ENCODE measurements at places on chromosomes 3 and 15.

GRCh38 chr3:95511828-95512227, 1302.6 kb upstream of the EPHA6 start:
- H3K36me3 ChIP-seq, result no peaks in the 10 kb centered on the region
- no peak for DNase-seq
- H3K27ac ChIP-seq, result no peak overlapping the region
- H3K4me1 ChIP-seq, result no peaks in the 10 kb centered on the region
- no peak overlapping the region for H3K4me3 ChIP-seq

DNA sequence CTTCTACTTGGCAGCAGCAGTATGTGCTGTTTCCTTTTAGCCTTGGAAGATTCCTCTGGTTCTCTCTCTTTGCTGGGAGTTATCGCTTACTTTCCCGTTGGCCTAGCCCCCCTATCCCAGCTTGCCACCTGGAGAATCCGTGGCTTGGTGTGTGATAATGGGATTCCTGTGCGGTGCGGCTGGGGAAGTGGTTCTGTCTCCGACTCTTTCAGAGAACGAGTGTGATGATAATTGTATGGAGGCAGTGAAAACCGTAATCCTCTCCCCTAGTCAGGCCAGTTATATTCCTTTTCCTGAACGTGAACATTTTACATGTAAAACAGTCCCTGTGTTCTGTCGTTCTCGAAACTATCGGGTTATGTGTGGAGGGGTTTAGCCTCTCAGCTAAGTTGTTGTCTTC, 300.1 kb upstream of the C2CD4B start:
- H3K4me3 ChIP-seq, result no peak overlapping the region
- H3K36me3 ChIP-seq, result no peaks in the 10 kb centered on the region
- H3K27ac ChIP-seq, result no peak overlapping the region
- no peaks in the 10 kb centered on the region for H3K4me1 ChIP-seq

- H3K36me3 ChIP-seq, result peaks cover 13% of the 10 kb centered on the region
- H3K27me3 ChIP-seq, result no peaks in the 10 kb centered on the region
- H3K4me1 ChIP-seq, result peaks cover 39% of the 10 kb centered on the region
- no peak for DNase-seq
- no peak overlapping the region for H3K4me3 ChIP-seq
Measured at GRCh38 chr3:186996356-186996755, 66.0 kb downstream of the ST6GAL1 start.

DNA sequence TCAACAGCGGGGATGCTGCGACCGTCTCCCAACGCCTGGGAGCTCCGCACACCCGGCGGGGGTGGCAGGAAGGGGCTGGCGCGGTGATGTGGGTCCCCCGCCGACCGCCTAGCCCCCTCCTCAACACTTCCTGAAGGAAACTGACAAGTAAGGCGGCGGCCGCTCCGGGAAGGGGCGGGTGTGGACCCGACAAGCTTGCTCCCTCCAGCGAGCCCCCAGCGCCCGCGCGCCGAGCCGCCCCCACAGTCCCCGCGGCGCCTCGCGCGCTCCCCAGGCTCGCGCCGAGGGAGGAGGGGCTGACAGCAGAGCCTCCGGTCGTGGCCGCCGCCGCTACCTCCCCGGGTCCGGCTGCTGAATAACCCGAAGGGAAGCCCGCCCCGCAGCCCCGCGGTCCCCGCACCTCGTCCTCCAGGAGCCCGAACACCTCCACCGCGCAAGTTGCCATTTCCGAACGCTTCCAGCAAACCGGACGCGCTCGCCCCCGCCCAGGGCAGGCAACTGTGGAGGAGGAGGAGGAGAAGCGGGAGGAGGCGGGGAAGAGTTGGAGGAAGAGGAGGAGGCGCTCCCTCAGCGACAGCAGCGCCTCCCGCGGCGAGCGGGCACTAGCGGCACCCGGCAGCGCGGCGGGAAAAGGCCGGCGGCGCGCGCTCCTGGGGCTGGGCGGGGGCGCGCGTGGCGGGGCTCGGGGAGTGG, at the start of gene NEDD4:
TSS of gene NEDD4 (minus strand) at position 502 of the 693 bp plus-strand sequence. CDS start at position 445, 57 bp downstream.
- DNase-seq, result peak; percentile 64
- no peaks in the 10 kb centered on the region for H3K27me3 ChIP-seq
- no peaks in the 10 kb centered on the region for H3K36me3 ChIP-seq

Measured in CD4-positive, alpha-beta memory T cell (primary cell).